H1 (cell line): ENCODE measurements at places on chromosomes 4 and X.

DNA sequence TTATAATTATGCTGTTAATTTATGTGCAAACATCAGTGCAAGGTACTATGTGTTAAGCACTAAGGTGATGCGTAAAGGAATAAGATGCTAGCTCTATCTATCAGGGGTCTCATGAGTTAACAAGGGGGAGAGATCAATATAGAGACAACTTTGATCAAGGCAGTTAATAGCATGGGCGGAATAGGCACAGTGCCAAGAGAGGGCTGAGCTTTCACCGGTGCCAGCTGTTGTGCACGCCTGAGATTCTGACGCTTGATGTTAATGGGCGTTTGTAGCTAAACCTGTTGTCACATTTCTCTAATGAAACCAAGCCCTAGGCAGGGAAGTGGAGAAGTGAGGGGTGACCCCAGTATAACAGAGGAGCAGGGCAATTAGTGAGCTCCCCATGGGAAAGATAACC, 86.0 kb upstream of the NMU start:
- DNase-seq: no peak

DNA sequence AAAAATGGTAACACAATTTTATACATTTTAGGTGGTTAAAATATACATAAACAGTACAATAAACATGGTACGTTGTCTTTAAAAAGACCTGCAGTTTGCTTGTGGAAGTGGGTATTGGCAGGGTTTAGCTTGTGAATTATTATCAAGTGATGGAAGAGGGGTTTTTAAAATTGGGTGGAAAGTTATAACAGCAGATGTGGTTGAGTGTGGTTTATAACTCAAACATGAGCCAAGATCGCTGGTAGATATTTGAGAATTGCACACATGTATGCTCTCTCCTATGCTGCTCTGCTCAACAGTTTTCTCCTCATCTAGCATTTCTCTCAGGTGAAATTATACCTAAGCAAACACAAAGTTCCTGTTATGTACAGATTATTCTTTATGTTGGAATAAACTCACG, 14.0 kb downstream of the EPGN start:
- no peak for DNase-seq

DNA sequence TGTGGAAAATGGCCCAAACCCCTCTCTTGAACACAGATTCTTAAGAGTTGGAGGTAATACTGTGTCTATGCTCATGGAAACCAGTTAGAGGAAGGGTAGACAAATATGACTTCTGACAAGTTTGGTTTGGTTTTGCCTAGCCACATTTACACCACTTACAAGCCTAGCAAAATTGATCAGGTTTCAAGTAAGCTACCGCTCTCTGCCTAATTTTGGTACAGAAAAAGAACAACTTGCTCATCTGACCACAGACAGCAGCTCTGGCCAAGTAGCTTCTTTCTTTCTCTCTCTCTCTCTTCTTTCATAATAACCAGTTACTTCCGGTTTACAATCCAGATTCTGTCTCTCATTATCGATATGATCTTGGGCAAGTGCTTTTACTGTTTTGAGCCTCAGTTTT, 260.0 kb downstream of the GLUD2 start:
- DNase-seq: no peak

- no peak for DNase-seq
Observed at GRCh38 chrX:38489341-38489740, 72.0 kb upstream of the TSPAN7 start.

- no peak for DNase-seq
Observed at GRCh38 chrX:12770440-12770839, 20.8 kb upstream of the PRPS2 start.

- DNase-seq: no peak
Observed at GRCh38 chr4:63361628-63362027, 1047.6 kb downstream of the TECRL start.

DNA sequence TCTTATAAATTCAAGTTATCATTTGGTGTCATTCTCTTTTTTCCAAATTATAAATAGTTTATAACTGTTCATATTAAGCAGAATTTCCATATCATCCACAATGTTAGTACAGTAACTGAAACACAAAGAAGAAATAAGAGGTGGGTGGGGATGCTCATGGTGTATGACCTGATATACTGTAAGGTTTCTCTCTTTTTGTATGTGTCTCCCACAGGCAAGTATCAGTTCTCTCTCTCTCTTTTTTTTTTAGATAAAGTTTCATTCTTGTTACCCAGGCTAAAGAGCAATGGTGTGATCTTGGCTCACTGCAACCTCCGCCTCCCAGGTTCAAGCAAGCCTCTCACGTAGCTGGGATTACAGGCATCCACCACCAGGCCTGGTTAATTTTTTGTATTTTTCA, 43.7 kb upstream of the UGT2A3 start:
- DNase-seq: no peak

DNA sequence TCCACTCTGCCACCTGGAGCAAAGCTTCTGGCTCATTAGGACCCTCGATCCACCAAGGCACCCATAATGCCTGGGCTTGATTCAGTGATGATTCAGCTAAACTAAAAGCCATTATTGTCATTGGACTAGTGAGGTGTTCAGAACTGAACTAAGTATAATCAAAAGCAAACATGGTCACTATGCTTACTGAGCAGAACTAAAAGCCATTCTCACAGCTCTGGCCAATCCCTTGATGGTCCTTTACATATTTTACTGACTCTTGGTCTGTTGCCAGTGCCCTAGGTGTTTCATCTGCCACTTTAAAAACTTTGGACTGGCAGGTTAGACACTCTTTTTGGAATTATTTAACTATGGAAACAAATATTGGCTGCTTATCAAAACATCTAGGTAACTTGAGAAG, 703.5 kb downstream of the FAT4 start:
- no peak for DNase-seq

DNA sequence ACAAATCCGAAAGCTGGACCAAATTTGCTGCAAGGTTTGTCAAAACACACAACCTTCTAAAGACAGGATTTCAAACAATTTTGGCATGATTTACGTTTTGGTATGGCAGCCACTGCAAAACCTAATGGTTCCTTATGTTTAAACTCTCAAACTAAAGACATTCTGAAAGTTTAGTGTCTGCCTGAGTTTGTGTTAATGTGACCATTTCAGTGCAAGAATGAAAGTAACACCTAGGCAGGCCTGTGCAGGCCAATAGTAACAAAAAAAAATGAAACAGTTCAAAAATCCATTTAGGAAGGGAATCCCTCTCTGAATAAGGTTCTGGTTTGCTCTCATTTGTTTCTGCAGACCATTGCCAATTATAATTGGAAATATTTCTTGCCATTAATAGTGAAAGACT, 1.9 kb upstream of the LDB2 start:
- no peak for DNase-seq

DNA sequence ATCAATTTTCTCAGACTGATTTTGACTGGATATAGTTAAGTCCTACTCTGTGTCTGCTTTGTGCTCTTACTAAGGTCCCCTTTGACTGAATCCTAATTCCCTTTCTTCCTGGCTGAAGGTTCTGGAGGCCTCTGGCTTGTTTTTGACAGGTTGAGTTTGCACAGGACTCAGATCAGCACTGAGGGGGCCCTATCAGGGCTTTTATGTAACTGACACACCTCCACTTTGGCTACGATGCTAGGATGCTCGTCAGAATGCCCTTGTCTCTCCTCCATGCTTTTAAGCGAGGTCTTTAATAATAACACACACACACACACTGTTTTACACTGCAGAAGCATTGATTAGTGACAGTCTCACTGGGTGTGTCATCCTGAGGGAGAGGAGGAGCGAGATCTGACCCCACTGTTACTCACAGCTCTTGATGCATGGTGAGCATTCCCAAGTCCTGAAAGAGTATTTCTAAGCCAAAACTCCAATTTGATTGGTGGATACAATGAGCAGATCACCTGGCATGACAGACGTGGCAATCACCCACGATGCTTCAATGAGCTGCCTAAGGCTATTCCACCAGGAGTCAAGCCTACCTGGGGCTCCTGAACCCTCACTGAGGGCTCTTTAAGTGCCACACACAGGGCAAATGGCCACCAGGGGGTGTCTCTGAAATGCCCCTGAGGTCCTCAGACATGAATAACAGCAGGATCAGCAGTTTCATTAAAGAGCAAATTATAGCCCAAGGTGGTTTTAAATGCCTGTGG, 130.4 kb upstream of the CPEB2 start:
- peak; percentile 61 for DNase-seq

DNA sequence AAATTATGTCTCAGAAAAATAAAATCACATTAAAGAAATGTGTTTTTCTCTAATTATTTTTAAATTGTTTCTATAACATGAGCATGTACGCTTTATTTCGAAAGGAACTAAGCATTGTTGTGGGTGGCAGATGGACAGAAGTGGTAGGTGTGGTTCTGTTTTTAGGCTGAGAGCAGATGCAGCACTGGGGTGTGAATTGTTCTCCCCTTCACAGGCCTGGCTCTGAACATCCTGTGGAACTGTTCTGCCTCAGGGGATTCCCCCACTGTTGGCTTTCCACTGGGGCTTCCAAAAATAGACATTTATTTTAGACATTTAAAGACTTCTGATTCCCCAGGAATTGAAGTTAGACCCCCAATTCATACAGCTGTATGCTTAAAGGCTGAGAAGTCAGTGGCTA, 41.9 kb upstream of the PDHA2 start:
- DNase-seq: no peak

GRCh38 chr4:31984872-31985271, 1264.7 kb downstream of the PCDH7 start:
- no peak for DNase-seq

DNA sequence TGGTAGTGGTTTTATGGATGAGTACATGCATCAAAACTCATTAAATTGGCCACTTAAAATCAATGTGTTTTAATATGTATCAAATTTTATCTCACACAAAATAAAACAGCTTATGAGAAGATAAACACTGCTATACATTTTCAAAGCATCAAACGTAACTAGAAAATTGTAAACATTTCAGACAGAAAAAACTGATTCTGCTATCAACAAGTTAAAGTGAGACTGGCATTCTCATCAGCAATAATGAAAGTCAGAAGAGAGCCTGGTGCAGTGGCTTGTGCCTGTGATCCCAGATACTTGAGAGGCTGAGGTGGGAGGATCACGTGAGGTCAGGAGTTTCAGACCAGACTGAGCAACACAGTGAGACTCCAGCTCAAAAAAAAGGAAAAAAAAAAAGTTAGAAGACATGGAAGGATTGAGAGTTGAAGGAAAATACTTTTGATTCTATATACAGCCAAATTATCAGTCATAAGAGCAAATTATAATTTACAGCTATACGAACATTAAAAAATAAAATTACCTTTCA, 2.9 kb downstream of the TBCK start:
- no peak for DNase-seq

GRCh38 chr4:38800961-38801450, 3.6 kb downstream of the TLR1 start:
- no peak for DNase-seq

DNA sequence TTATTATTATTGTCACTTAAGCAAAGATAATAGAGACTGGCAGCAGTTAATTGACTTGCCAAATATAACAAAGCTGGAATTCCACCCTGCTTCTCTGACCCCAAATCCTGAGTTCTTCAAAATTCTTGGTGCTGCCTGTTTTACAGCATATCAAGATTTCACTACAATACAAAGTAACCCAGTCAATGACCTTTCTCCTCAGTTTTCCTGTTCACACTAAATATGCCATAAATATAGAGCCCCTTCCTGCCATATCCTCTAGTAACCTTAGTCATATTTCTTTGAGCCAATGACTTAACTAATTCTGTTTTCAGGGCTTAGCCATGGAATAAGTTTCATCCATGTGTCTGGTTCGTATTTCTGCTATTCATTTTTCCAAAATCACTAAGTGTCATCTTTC, 315.3 kb upstream of the HS3ST1 start:
- DNase-seq: no peak

- no peak for DNase-seq
Observed at GRCh38 chrX:129145385-129145784, 377.9 kb downstream of the SMARCA1 start.

GRCh38 chrX:49242545-49243066, 7.3 kb downstream of the CCDC22 start:
- no peak for DNase-seq

- DNase-seq: no peak
Observed at GRCh38 chr4:131499141-131499873, 1649.8 kb upstream of the PCDH10 start.

GRCh38 chr4:148442832-148443511, 758 bp upstream of the NR3C2 start:
- DNase-seq: no peak

DNA sequence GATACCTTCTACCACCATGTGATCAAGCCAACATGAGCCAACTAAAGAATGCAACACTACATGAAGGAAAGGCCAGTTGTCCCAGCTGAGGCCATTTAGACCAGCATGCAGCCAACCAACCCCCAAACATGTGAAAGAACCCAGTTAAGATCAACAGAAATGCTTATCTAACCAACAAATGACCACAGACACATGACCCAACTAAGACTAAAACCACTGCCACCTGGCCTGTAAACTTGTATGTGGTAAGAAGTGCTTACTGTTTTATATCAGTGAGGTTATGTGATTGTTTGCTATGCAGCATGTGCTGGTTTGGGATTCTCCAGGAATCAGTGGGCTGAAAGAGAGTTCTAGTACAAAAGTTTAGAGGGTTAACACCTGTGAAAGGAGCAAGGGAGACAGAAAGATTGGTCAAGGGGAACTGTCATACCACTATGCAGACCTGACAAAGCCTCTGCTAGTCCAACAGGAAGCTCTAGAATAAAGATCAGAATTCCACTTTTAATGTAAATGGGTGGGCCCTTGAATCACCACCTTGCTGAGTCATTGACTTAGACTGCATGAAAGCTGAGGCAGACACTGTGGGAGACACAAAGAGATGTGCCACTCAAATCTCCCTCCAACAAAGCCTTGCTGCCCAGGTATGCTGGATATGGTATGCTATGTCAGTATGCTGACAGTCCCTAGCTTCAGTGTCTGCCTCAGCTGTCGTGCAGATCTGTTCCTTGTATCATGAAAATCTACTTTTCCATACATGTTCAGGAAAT, 6.1 kb upstream of the SH3D19 start:
- no peak for DNase-seq

GRCh38 chr4:10117359-10118047, 904 bp upstream of the WDR1 start:
- DNase-seq: no peak

DNA sequence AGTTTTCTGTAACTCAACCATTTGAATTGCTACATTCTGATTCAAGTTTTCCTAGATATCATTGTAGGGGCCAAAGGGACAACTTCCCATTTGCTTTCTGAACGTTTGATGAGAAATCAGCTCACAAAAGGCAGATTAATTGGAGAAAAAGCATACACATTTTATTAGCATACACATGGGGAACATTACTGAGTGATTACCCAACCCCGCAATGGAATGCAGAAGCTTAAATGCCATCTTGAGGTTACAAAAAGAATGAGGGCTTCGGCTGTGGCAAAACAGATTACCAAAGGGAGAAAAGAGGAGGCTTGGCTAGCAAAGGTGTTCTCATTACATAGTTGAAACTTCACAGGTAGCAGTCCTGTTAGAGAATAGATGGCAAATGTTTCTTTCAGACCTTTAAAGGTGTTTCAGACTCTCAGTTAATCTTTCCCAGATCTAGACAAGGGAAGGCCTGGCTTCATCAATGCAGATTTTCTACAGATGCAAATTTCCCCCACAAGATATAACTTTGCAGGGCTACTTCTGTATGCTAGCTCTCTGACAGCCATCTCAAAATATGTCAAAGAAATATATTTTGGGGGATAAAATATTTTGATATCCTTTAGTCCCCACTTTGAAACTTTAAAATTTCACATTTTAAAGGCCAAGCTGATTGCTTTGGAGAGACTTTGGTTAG, 26.5 kb upstream of the HERC6 start:
- no peak for DNase-seq
